Spinal cord (tissue), 10 donors: ENCODE measurements at places on chromosomes 2 and 18. TPM values are rescaled to one million over a fixed set of nuclear protein-coding genes. Genes with fewer than 3 reads are reported as not detected.

GPR75 gene
- 10.0 TPM for total RNA-seq

IL1R1 gene
- 12.6 TPM for total RNA-seq

IGFBP5 gene
- 292 TPM for total RNA-seq

RPL37A gene
- 1,589 TPM for total RNA-seq

- DNase-seq = no peak
Measured at GRCh38 chr2:203498161-203498560, 36.9 kb downstream of the RAPH1 start.

DNA sequence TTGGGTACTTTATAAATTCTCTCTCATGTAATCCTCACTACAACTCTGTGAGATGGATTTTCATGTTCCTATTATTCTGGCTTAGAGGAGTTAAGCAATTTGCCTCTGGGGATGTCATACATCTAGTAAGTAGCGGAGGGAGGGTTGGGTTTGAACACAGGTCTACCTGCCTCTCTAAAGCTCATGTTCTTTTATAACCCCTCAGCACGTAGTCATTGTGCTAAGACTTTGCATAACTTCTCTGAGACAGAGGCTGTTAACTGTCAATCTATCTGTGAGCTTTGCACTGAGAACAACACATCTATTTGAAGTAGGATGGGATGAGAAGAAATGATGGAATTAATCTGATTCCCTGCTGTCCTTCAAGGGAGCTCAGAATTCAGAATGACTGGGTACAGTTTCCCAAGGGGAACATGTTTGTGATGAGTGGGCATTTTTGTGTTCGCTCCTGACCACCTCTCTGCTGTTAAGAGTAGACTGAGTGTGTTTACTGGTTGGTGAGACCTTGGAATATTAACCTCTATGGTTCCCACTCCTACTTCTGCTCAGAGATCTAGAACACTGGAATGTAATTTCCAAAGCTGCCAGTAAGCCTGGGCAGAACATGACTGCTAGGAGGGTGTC lies 320.7 kb downstream of the SLC8A1 start:
- no peak for DNase-seq

DNA sequence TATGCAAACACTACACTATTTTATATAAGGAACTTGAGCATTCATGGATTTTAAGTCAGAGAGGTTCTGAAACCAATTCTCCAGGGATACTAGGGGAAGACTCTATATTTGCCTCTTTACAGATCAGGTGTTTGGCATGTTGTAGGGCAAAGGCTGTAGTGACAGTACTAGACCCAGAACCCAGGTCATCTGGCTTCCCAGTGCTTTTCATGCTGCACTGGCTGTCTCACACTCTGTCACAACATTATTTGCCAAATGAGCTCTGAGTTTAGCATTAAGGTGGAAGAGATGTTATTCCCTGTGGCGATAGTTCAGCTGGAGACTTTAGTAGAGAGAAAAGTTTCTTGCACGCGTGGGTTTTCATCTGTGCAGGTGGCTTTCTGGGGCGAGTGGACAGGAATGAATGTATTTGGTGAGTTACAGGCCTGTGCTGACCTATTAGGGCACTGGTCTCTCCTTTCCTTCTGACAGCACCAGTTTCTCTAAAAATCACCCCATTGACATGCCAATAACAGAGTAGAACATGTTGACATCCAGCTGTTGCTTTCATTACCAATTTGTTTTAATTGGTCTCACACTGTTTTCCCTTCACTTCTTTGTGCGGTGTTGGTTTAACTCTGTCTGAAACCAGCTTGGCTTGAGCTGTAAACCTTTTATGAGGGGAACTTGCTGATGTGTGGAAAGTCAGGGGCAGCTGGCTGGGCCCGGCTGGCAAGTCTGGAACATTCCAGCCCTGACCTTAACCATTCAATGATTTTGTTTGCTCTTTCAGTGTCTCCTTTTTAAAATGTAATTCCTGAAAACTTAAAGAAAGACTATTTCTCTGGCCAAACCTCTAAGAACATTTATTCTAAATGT lies 643.0 kb upstream of the FAM98A start:
- peak; percentile 20 for DNase-seq
